Stimulated activated CD8-positive, alpha-beta memory T cell treated with anti-CD3 and anti-CD28 coated beads, Interleukin-4, amount 100 ng/mL, for 4 hours (primary cell): ENCODE measurements at places on chromosomes 6 and 20.

DNA sequence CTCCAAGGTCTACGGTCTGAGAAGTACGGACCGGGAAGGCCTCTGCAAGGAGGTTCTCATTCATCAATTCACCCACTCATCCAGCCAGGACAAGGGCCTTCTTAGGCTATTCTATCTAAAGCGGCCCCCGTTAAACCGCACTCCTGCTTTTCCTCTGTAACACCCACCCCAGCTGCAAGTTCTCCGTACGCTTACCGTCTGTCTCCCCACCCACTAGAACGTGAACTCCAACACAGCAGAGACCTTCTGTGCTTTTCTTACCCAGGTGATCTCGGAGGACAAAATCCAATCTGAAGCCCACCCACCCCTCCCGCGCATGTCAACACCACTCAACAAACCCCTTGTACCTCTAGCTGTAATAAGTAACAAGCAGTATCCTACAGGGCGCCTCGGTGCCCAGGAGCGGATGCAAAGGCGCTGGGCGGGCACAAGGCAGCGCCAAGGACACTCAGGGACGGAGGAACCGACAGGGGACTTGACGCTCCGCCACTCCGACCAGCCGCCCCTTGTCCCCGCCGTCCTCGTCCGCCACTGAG is 351 bp downstream of the AURKA start:
- DNase-seq = no peak

GRCh38 chr6:3239110-3239830 is 11.8 kb upstream of the TUBB2B start:
- DNase-seq = no peak

GRCh38 chr20:47063407-47063806 is 168.8 kb downstream of the EYA2 start:
- DNase-seq = no peak

DNA sequence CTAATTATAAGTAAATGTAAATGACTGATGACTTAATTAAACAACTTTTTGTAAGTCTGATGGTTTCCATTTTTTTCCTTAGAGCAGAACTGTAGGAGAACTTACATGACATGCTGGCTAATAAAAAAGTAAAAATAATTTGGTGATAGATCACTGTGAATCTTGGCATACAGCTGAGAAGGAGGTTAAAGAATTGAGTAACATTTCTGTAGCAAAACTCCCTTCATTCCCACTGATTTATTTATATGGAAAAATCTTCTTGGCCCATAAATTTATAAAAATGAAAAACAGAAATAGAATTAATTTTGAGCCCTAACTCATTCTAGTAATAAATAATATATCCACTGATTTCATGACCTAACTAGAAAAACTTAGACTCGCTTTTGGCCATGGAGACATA is 48.1 kb downstream of the SLC22A3 start:
- no peak for DNase-seq

GRCh38 chr6:42108071-42108470 is 34.3 kb downstream of the C6orf132 start:
- DNase-seq = no peak

DNA sequence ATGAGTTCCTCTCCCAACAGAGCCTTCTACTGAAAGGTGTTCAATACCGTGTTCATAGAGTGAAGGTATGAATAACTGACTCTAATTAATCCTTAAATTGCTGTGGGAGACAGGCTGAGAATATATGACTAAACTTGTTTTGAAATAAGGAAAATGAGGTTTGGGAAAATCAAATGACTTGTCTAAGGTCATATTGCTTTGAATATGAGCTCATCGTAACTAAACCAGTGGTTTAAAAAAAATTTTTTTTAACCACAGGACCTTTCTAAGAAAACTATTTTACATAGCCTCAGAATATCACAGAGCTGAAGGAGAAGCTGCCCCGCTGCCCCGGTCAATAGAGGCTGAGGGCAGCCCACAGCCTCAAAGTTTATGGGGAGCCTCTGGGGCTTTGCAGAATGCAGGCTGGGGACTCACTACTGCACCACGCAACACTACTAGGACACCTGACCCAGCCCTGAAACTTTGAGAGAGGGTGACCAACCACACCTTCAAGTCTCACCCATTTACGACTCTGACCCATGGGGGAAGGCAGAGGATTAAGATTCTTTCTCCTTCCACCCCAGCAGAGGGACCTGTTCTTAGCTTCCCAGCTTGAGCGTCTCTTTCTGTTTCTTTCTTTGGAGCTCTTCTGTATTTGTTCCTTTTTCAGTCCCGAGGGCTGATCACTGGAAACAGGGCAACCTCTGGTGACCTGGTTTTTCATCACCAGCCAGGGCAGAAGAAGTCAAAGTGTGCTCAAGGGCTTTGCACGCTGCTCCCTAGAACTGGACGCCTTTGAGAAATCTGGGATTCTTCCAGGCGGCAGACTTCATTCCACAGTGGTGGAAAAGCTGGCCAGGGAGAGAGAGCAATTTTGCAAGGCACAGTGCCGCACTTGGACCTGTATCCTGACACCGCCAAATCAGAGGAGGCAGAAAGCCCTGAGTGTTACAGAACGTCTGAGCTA is 220.2 kb downstream of the ATXN1 start:
- DNase-seq = no peak

GRCh38 chr6:12137480-12137879 is 125.4 kb downstream of the HIVEP1 start:
- DNase-seq = no peak

GRCh38 chr6:130320908-130321307 is 44.9 kb upstream of the TMEM200A start:
- no peak for DNase-seq

GRCh38 chr6:151240791-151241642 is 1.2 kb downstream of the AKAP12 start:
- DNase-seq = no peak

- no peak for DNase-seq
Measured at GRCh38 chr6:92759178-92759577, 660.2 kb downstream of the EPHA7 start.
